GM13977 (cell line): ENCODE measurements at places on chromosomes 1 and 21.

- DNase-seq, result no peak
Measured at GRCh38 chr1:101025283-101025656, 314 bp downstream of the DPH5 start.

DNA sequence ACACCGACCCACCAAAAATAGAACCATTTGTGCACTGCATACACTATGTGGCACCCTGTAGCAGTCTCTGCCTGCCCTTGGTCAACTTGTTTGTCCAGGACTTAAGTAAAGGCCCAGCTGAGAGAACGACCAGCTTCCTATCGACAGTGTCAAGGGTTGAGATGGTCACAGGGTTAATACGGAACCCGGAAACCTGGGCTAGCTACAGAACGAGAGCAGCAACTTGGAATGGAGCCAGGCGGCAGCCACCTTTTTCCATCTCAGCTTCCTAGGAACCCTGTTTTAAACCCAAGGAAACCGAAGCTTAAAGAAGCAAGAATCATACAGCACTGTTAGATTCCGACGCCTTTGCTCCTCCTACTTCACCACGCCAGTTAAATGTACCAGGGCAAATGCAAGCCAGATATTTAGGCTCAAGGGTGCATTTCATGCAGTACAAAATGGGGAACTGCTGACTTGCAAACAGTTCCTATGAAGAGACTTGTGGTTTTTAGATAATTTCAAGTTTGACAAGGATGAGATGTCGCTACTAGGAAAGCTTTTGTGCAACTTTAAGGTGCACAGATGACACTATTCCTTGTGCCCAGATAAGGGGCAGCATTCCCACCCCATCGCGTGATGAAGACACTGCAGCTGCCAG is 35.5 kb downstream of the SLC66A1 start:
- DNase-seq, result no peak

- no peak for DNase-seq
Measured at GRCh38 chr1:56456435-56457101, 122.8 kb downstream of the PLPP3 start.

DNA sequence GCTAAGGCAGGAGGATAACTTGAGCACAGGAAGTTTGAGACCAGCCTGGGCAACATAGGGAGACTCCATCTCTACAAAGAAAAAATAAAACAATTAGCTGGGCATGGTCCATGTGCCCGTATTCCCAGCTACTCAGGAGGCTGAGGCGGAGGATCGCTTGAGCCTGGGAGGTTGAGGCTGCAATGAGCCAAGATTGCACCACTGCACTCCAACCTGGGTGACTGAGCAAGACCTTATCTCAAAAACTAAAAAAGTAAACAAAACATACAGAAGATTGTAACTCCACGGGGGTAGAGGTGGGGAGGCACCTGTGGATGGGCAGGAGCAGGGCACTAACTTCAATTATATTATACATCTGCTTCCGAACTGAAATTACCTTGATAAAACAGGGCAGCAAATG is 4.6 kb downstream of the S100B start:
- no peak for DNase-seq

DNA sequence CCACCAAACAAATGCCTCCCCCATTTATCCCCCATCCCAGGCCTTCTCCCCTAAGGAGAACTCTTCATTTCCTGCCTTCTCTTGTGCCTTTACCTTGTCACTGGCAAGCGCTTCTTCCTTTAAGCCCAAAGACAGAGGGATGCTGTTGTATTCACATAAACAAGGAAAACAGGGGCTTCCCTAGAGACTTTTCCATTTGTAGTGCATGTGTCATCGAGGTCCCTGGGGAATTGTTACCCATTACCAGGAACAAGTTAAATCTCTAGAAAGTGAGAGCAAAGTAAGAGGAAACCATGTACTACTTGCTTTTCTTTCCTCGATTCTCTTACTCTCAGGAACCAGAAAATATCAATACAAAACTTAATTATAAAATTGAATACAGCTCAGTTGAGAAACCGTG is 114.4 kb upstream of the DPT start:
- no peak for DNase-seq

DNA sequence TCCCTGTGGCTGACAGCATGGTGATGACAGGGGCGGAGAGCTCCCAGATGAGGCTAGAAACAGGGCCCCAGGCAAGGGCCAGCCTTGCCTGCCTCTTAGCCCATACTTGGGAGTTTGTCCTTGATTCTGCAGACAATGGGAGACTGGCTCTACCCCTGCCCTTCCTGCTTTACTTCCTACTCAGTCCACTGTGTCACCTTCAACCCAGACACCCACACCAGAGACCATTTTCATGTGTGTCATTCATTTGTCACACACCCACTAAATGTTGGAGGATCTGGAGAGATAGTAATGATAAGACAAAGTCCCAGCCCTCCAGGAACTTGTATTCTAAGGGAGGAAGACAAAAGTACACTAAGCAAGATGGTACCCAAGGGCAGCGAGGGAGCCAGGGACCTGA is 43.7 kb downstream of the SYT6 start:
- no peak for DNase-seq

GRCh38 chr1:23434260-23434775 is 9.8 kb upstream of the TCEA3 start:
- DNase-seq, result no peak

- DNase-seq, result no peak
Measured at GRCh38 chr21:42129300-42130266, 58.5 kb downstream of the UMODL1 start.

DNA sequence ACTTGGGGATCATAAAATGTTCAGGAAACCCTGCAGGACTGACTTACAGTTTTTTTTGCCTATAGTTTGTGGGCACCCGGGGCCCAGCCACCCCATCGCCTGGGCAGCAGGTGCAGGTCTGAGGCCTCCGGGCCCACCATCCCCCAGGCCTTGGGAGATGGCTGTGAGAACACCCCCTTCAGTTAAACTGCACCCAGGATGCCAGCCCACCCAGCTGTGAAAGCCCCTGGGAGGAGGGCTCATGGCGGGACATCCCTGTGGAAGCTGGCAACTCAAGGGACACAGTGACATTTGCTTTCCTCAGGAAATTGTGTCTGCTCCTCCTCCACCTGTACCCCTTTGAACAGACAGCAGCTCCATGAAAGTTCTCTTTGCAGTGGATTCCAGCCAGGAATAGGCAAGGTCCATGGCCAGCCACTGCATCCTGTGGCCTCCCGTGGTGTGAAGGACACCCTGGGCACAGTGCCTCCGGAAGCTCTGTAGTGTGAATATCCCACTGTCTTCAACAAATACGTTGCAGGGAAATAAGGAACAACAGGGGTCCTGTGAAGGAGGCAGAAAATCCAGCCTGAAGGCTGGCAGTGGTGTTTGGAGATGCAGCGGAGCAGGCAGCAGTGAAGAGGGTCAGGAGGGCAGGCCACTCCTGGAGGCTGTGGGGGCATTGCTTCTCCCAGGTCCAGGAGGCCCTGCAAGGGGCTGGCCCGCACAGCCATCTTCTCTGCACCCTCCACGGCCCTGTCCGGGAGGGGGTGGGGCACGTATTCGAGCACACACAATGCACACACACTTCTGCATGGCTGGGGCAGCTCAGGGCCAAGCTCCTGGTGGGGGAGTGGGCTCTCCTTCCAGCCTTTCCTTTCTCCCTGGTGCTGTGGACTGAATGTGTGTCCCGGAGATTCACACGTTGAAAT is 2.1 kb upstream of the OBSCN start:
- no peak for DNase-seq

DNA sequence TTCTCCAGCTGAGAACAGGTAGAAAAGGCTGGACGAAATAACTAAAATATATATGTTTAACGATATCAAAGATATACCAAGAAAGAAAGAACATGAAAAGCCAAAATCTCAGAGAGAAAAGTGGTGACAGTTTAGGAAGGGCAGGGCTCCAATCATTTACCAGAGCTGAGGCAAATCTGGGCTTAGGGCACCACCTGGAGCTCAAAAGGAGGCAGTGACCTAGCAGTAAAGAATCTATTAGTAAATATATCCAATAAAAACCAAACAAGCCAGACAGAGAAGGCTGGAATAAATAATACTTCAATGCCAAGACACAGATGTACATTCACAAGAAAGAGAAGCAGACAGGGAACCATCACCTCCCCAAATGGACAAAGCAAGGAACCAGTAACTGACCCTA is 43.5 kb downstream of the CHIA start:
- peak; percentile 46 for DNase-seq

DNA sequence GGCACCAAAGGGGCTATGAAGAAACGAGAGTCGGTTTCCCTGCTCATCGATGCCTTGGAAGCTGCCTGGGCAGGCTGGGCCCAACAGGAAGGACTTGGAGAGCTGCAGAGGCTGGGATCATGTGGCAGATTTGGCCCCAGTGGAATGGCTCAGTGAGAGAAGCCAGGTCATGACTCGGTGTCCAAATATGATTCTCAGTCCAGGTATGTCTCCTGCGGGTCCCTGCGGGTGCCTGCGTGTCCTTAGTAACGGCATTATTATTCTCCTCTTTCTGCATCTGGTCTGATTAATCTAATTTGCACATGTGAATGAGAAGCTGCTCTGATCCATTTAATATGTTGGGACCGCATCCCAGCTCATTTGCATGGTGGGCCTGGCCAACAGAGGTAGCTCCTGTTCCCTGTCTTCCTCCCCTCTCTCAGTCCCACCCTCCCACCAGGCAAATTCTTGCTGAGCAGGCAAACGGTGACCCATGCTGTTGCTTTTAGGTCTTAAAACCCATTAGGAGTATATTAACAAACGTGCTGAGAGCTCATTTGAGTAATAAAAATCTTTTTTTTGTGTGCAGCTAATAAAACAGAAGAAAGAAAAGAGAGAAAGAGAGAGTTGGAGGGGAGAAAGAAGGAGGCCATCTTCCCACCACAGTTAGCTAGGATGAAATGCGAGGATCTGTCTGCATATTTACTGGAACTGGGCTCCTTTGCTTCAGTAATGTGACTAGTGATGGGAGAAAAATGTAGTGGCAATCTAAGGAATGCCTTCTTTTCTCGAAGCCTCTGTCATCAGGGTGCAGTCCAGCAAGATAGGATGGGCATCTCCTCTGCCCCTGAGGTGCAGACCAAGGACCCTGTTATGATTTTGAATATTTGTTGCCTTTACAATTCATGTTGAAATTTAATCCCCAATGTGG is 133.5 kb downstream of the HMGB4 start:
- DNase-seq, result no peak

DNA sequence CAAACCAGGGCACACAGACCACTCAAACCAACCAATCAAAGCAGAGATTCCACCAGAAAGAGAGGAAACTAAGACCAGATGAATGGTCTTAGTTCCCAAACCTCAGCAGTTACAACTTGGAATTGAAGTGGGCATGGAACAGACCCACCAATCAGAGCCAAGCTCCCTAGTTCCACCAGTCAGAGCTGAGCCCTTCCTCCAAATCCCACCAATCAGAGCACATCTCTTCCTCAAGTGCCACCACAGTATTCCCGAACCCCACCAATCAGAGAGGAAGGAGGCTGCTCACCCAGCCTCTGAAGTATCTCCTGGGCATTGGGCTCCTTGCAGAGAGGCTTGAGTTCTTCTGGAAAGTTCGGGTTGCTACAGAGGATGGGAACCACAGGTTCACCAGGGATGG is 1.4 kb downstream of the GUCA2A start:
- no peak for DNase-seq

DNA sequence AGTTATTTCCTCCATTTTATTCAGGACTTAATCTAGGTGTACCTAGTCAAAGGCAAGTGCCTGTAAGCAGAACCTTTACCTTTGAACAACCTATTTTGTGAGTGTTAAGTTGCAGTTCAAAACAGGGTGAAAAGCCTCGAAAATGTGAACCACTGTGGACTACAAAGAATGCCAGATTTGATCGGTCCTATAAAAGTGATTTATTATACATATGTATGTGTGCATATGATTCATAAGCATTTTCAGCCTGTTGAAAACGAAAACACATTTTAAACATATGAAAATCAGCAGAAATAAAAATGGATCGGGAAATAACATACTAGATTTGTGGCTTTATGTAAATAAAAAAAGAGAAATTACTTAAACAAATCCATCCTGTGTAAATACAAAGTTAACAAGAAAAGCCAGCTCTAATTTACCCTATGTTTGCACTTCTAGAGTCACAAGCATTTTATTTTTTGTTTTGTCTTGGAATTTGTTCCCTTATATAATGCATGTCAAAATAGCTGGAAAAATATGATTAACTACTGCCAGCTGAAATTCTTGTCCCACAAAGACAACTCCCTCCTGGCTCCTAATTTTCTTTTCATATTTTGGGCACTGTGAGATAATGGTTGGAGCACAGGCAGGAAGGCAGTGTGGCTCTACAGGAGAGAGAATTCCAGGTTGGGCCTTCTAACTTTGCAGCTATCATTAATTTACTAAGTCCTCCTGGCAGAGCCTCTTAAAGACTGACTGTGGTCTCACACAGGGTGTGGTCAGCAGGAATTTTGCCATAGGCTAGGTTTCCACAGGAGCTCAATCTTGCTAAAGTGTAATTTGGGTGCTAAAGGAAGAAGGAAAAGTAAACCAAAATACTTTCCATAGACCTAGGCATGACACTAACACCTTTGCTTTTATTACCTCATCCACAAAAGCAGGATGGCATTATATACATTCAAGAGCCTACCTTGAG is 70.2 kb upstream of the CDC42BPA start:
- no peak for DNase-seq

DNA sequence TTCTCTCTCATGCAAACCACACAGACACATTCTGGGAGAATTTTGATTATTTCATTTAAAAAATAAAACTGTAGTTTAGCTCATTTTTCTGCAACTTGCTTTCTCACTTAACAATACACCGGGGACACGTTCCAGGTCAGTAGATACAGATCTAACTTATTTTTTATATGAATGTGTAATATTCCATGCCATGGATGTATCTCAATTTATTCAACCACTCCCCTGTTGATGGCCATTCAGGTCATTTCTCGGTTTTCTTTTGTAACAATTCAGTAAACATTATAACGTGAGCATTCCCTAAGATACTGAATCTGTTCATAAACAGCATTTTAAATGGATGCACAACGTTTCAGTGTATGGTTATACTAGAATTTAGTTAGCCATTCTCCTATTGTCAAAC is 64.7 kb downstream of the CSMD2 start:
- no peak for DNase-seq
